ENCODE measurements at places on chromosomes 13 and 19.

DNA sequence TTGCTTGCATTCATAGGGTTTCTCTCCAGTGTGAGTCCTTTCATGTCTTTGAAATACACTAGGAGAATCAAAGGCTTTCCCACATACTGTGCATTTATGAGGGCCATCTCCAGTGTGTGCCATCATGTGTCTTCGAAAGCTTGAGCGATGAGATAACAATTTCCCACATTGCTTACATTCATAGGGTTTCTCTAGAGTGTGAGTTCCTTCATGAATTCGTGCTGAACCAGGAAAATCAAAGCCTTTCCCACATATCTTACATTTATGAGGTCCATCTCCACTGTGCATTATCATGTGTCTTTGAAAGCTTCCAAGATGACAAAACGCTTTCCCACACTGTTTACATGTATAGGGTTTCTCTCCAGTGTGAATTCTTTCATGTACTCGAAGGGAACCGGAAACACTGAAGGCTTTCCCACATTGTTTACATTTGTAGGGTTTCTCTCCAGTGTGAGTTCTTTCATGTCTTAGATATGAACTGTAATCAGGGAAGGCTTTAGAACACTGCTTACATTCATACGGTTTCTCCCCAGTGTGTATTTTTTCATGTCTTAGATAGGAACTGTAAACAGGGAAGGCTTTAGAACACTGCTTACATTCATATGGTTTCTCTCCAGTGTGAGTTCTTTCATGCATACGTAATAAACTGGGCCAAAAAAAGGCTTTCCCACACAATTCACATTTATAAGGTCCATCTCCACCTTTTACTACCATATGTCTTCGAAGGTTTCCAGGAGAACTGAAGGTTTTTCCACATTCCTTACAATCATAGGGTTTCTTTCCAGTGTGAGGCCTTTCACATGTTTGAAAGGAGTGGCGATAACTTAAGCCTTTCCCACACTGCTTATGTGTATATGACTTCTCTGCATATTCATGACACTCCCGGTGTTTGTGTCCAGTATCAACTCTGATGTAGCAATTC is 21.4 kb downstream of the ZNF44 start:
- no peak for DNase-seq

DNA sequence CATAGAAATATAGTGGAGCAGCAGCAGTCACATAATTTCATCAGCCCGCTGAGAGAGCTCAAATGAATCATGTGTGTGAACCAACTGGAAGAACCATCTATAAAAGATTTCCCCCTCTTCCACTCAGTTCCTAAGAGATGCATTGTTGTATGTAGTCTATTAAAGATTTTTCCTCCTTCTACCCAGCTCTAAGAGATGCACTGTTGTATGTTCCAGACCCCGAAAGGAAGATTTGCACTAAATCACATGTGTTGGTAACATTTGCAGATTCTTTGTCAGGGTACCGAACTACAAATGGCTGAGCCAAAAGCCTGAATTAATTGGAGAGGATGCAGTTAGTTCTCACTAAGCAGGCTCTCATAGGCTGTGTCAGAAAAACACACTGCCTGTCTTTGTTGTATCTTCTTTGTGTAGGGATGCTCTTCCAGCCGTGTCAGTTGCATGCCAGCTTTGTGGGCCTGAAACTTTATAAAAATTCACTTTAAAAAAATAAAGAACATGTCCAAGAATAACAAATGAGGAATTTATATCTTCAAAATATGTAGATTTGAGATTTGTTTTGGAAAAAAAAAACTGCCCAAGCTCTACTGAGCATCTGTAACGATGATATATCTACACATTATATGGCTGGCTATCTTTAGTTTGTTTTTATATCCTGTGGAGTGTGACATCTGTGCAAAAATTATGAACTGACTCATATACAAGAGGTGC is 223.1 kb downstream of the MZT1 start:
- no peak for DNase-seq

DNA sequence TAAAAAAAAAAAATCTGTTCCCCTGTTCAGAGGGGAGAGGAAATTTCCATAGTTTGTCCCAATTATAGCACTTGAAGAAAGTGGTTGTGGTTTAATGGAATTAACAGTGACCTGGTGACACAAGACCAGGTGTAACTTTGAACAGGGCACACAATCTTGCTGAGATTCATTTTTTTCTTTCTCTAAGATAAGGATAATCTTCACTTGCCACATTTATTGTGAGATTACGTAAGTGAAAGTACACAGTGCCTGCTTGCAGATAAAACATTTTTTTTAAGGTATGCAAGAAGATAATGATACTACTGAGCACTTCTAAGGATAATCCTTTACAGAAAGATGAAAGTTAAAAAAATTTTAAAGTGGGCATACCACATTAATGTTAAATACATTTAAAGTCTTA is 448.1 kb downstream of the DIAPH3 start:
- DNase-seq = no peak

- peak; percentile 49 for DNase-seq
Measured at GRCh38 chr19:55353803-55354697, 469 bp downstream of the COX6B2 start.

GRCh38 chr19:42554046-42554575 is 25.8 kb upstream of the CEACAM1 start:
- DNase-seq = no peak

DNA sequence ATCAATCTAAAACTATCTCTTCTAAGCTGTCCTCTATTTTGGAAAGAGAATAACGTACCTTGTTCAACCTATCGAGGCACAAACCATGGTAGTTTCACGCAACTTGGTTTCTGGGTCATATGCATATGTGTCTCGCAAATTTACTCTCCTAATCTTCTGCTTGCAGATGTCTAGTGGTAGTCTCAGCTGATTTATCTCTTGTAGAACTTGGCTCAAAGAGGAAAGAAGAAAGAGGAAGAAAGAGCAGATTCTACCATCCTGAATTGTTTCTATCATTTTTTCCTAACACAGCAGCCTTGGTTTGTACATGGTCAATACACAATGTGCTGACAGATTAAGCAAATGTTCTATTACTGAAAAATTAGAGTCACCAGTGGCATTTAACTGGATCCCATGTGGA is 282.3 kb downstream of the SPRY2 start:
- no peak for DNase-seq

DNA sequence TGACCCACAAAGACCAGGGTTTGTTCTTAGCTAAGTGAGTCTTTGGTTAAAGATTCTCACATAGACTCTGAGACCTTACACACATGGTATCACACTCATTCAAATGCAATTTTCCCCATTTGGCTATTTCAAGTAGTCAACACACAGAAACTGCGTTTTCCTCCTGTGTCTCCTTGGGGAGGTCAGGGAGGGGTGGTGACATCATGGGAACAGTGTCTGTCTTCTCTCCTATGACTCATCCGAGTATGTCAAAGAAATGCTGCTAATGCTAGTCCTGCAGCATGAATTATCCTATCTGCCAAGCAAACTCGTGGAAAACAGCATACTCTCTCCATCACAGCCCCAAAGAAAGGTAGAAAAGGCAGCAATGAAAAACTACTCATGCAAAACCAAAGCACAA is 100.2 kb downstream of the ENOX1 start:
- DNase-seq = no peak

- no peak for DNase-seq
Measured at GRCh38 chr19:55384131-55384919, at the start of gene TMEM238. TMEM238 (minus strand) TSS chr19:55384292; CDS start chr19:55384259, 33 bp downstream.

DNA sequence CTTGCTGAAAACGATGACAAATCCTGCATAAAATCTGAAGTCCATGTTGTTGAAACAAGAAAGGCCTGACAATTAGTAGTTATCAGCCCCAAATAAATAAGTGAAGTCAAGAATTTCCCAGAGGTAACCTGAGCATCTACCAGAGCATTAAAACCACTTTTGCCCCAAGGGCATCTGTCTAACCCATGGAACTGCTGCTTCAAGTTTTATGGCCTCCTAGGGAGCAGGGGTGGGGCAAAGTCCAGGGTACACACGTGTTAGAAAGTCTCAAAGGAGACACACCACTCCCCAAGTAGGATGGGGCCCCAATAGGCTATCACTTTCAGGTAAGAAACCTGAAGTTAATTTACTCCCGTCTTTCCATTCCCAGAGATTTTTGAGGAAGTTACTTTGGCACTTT is 81.1 kb downstream of the CACNA1A start:
- no peak for DNase-seq

DNA sequence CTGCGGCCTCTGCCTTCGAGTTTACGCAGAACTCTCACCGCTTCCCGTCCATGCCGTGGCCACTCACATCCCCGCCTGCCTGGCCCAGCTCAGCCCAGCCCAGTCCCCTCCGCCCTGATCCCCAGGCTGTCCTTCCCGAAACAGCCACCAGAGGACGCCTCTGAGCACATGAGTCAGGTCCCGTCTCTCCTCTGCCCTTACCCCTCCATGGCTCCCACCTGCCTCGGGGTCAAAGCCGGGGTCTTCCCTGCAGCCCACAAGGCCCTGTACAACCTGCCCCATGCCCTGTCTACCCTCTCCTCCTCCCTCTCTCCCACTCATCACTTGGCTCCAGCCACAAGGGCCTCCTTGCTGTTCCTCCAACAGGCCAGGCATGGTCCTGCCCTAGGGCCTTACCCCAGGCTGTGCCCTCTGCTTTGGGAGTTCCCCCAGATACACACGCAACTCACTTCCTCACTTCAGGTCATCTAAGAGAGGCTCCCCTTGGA is 8.1 kb upstream of the SEMA6B start:
- peak; percentile 46 for DNase-seq

- no peak for DNase-seq
Measured at GRCh38 chr19:7851623-7852500, 21.8 kb downstream of the EVI5L start.

GRCh38 chr13:109939180-109939579 is 152.8 kb upstream of the IRS2 start:
- DNase-seq = no peak

DNA sequence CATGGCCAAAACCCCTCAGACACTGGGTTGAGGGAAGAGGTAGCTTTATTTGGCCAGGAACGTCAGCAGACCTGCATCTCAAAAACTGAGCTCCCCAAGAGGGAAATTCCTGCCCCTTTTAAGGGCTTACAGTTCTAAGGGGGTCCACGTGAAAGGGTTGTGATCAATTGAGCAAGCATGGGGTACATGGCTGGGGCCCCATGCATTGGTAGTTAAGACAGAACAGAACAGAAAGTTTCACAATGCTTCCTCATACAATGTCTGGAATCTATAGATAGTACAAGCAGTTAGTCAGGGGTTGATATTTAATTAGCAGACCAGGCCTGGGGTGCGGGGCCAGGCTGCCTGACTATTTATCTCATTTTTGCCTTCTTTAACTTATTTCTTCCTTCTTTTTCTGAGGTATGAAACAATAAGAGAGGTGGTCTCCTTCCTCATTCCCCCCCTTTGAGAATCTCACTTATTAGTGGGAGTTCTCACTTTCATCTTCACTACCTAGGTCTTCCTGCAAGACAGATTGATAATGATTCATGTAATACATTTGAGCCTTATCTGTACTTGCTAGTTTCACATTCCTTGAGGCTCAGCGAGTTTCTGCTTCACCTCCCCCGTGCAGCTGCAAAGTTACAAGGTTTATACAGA is 84.8 kb downstream of the SLC25A15 start:
- DNase-seq = no peak

GRCh38 chr19:17303940-17304267 is 679 bp upstream of the ABHD8 start:
- no peak for DNase-seq

DNA sequence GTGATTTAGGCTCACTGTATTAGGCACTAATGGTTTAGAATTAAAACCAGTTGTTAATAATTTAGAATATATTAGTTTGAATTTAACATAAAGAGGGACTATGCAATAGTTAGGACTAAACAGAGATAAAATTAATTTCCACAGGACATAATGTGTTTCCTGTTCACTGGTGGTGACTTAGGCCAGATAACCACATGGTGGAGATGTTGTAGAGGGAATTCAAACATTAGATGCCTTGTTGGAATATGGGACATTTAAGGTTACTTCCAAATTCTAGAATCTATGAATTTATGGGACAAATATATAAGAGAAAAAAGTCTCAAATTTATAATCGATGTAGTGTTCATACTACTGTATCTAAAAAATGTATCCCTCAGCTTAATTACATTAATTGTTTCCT is 615.5 kb upstream of the KLHL1 start:
- DNase-seq = no peak

GRCh38 chr13:110214637-110215036 is 92.3 kb downstream of the COL4A1 start:
- no peak for DNase-seq

DNA sequence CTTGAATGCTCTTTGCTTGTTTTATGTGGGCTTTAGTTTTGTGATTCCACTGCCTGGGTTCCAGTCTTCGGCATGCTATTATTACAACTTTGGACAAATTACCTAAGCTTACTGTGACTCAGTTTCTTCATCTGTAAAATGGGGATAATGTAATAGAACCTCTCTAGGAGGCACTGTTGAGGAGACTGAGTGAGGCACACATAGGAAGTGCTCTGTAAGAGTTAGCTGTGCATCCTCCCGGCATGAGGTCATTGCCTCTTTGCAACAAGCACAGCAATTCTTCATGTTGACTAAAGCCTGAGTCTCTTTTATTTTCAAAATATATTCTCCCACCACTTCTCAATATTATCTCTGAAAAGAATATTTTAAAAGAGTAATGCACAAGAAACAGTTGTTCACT is 227.4 kb downstream of the DLEU7 start:
- DNase-seq = no peak

DNA sequence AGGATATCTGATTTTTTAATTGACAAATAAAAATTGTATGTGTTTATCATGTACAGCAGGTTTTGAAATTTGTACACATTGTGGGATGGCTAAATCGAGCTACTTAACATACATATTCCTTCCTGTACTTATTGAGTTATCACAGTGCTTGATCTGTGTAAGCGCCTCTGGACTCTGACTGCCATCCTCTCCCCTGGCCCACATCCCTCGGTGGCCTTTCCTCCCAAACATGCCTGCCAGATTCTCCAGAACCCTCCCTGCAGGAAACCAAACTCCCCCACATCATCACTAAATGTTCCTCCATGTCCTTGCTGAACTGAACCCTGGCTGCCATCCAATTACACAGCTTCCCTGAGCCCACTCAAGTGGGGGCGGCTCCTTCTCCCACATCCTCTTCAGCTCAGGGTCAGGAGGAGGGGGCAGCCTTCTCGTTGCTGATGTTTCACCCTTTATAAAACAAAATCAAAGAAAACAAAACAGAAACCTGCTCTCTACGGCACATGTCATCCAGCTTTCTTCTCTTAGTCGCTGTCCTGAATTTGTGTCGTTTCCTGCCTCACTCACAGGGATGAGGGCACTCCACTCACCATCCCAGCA is 97.1 kb upstream of the SPATA13 start:
- no peak for DNase-seq

GRCh38 chr13:106182404-106182803 is 353.1 kb downstream of the EFNB2 start:
- DNase-seq = no peak

GRCh38 chr13:114161644-114162532 is 17.2 kb upstream of the CFAP97D2 start:
- DNase-seq = no peak

GRCh38 chr13:79935121-79935520 is 405.8 kb downstream of the SPRY2 start:
- no peak for DNase-seq

- DNase-seq = no peak
Measured at GRCh38 chr19:5093297-5093928, 124.5 kb downstream of the KDM4B start.
